ENCODE measurements at places on chromosomes 4 and X. TPM values are rescaled to one million over a fixed set of nuclear protein-coding genes. Genes with fewer than 3 reads are reported as not detected.

Gene SLC25A5
- 177 TPM for polyA plus RNA-seq

Gene HTN3
- polyA plus RNA-seq: not detected

GRCh38 chrX:115966920-115967319 is 203.6 kb upstream of the AGTR2 start:
- peak; percentile 16 for DNase-seq

DNA sequence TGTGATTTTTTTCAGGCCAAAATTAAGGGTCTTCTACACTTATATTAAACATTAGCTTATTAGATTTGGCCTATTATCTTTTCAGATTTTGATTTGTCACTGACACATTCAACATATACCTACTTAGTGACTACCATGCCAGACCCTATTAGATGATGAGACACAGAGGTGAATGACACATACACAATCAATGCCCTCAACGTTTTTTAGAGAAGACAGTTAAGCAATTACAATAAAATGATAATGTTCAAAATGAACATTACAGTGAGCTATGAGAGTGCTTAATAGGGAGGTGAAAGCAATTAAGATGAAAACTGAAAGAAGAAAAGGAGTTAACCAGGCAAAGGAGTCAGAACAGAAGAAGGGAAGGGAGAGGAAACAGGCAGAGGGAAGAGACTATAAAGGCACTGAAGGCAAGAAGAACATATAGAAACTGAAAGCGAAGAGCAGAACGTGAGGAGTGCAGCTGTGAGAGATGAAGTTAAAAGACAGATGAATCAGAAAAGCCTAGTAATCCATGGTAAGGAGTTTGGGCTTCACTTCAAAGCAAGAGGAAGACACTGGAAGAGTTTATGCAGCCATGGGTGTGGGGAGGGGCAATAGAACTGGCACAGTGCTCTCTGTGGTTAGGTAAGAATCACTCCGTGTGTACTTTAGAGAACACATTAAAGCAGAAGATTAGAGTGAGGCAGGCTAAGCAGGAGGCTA is 119.0 kb downstream of the REELD1 start:
- peak; percentile 5 for DNase-seq

Measured in muscle of leg (tissue), 16 donors.